RPMI7951 (cell line): ENCODE measurements at places on chromosomes 16 and 17. TPM values are rescaled to one million over a fixed set of nuclear protein-coding genes. Genes with fewer than 3 reads are reported as not detected.

GRCh38 chr17:30235386-30236296 is at the start of gene SLC6A4:
TSS of gene SLC6A4 (minus strand) at chr17:30235697. CDS start at chr17:30221958, 13,739 bp downstream.
- DNase-seq = no peak

DNA sequence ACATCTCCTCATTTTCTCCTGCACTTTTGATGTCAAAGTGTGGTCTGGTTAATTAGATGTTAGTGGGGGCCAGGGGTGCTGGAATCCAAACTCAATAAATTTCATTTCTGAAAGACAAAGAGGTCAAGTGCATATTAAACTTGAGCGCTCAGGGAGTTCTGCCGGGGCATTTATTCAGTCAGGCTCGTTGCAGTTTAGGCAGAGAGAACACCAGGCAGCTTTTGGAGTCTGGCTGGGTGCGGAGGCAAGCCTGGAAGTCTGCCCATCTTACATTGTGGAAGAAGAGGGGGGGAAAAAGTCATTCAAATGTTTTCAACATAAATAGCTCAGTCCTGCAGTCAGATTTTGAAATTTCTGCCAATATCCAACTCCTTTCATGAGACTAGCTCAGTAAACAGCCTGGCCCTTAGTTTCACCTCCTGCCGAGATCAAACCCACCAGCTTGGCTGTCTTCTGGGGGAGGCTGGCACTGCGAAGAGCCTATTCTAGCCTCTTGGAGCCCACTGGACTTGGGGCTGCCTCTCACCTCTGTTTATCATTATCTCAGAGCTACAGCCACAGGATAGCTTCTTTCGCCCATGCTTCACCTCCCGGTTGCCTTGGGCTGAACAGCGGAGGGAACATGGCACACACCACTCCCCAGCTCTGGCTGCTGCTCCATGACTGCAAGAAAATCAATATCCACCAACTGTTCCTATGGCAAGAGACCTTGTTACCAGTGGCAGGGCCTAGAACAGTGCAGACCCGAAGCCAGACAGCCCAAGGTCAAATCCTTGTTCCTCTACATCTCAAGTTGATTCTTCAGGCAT is 177.4 kb upstream of the CDH5 start:
- DNase-seq = no peak

GRCh38 chr17:82808921-82809905 is 30.6 kb downstream of the ZNF750 start:
- DNase-seq = no peak

- peak; percentile 66 for DNase-seq
Measured at GRCh38 chr17:43907998-43908721, 824 bp upstream of the MPP2 start.

- DNase-seq = no peak
Measured at GRCh38 chr17:31736855-31737625, 122.0 kb downstream of the COPRS start.

DNA sequence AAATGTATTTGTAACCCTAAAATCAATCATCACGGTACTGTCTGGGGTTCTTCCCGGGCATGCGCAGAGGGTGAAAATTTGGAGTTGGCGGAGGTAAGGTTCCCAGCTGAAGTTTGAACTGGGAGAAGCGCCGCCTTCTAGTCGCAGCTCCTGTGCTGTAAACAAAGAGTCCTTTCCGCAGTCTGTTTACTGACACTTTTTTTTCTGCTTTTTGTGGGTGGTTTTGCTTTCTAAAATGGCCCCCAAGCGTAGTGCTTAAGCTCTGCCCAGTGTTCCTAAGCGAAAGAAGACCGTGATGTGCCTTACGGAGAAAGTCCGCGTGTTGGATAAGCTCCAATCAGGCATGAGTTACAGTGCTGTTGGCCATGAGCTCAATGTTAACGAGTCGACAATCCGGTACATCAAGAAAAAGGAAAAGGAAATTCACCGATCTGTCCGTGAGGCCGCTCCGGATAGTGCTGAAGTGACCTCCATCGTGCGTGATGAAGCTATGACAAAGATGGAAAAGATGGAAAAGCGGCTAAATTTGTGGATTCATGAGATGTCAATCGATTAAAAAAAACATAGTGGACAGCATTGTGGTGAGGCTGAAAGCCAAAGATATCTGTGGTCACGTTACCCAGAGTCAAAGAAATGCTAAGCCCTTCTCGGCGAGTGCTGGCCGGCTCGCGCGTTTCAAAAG is 570 bp upstream of the CFDP1 start:
- DNase-seq = peak; percentile 90

GRCh38 chr17:65389426-65389825 is 172.0 kb downstream of the AXIN2 start:
- DNase-seq = peak; percentile 53

DNA sequence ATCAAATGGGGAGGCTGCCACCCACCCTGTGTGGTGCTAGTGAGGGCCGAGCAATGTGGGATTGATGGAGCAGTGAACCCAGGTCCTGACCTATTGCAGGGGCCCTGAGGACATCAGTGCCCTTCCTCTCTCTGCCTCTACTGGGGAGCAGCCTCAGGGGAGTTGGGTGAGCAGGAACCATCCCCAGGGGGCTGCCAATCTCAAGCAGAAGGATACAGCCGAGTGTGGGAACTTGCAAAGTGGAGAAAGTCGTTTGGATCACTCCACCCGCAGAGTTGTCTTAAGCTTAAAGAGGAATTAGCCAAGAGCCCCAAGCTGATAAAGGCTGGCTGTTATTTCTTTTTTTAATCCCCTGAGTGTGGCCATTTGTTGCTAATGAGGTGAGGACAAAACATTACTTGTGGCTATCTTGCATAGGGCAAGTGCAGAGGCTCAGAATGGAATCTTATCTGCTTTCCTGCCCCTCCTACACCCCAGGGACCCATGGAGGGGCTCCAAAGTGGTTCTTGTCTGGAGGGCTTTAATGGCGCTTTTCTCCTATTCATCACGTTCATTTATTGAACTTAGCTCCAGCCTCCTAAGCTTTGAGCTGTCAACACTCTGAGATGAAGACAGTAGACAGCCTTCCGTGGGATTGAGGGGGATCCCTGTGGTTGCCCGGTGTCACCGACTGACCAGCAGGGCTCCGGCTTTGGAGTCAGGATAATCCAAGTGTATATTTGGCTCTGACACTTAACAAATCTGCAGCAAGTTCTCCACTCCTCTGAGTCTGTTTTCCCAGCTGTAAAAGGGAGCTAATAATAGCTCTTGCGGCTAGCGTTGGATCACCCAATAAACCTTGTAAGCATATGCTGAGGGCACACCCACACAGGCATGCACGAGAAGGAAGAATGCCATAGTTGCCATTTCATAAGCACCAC is 45.1 kb downstream of the MYH11 start:
- peak; percentile 92 for DNase-seq

DNA sequence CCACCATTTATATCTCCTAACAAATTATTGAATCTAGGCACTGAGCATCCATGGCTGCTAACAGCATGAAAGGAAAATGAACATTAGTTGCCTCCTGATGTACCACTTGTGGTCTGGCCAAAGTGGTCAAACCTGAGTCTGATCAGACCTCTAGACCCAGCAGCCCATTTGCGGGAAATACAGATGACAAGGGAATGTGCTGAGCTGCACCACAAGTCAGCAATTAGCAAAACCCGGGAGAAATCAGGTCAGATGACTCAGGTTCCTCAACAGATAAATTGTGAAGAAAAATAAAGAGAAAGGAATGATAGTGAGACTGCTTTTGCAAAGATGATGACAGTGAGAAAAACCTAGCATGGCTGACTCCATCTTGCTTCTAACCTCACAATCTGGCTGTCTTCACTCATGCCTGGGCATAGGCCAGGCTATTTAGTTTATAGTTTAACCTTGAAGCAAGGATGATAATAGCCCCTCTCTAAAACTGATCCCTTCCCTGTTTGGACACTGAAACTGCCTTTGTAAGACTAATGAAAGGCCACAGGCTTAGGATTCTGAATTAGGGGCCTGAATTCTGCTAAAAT is 142.7 kb upstream of the ASIC2 start:
- DNase-seq = peak; percentile 18

- DNase-seq = no peak
Measured at GRCh38 chr17:79279320-79279719, 204.7 kb downstream of the ENGASE start.

DNA sequence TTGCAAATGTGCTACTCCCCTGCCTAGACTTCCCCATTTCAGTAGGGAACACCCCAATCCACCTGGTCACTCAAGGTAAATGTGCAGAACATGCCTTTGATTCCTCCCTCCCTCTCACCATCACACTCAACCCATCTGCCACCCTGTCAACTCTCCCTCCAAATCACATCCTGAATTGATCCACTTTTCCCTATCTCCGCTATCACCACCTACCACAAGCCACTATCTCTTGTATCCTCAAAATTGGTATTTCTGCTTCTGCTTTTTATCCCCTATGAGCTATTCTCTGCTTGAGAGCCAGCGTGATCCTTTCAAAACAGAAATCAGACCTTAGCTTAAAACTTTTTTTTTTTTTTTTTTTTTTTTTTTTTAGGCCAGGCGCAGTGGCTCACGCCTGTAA is 5.4 kb upstream of the NOL11 start:
- no peak for DNase-seq

DNA sequence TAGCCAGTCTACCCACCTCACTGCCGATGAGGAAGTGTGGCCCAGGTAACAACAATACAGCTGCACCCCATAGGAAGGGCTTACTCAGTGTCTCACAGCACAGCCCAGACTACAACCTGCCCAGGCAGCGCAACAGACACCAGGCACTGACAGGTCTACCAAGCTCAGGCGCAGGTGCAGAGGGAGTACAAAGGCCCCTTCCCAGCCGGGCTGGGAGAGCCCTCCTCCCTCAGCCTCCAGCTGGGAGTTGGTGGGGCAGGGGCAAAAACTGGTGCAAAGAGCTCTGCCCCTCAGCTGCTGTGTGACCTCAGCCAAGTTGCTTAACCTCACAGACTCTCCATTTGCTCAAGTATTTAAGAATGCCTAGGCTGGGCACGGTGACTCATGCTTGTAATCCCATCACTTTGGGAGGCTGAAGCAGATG is 112.6 kb upstream of the LHX1 start:
- DNase-seq = peak; percentile 6

DNA sequence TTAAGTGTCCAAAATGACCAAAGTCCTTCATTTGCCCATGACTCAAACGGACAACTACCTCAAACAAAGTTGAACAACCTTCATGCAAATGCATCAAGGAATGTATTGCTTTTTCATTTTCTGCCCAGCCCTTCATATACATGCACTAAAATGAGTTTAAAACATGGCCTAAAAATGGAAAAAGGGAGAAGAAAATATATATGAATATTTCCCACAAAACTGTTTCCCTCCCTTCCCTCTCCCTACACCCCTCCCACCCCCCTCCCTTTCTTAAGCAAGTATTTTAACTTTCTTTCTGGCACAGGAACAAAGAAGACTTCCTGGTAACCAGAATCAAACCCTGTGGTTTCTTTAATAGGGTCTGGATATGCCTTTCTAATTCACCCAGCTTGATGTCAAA is 5.5 kb upstream of the FBXL20 start:
- DNase-seq = no peak

DNA sequence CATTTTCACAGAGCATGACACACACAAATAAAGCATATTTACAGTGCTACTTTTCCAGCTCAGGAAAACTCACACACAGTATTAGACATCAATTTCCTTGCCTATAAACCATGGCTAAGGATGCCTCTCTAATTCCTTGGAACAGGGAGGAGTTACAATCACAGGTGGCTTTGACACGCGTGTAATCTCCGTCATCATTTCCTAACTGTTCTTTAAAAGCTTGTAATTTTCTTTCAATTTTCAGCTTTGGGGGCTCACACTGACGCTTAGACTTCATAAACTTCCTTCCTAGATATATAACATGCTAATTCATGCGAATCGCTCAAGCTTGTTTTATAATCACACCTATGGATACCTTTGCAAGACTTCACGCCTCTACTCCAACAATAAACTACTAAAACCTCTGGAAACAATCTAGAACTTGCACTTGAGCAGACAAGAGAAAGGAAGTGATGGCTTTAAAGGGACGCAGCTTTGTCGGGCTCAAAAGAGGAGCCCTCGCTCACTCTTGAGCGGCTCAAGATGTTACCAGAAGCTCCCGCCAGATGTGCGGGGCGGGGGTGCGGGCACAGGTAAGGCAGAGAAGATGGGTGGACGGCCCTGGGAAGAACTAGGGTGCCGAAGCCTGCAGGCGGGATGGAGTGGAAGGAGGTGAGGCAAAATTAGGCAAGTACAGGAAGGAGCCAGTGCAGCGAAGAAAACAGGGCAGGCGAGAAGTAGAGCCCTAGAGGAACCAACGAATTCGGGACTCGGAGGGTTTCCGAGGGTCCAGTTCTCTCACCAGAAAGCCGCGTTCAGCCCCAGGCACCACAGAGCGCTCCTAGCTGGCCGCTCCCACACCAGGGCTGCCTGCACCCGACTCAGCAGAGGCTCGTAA is 631 bp downstream of the RETREG3 start:
- DNase-seq = no peak

DNA sequence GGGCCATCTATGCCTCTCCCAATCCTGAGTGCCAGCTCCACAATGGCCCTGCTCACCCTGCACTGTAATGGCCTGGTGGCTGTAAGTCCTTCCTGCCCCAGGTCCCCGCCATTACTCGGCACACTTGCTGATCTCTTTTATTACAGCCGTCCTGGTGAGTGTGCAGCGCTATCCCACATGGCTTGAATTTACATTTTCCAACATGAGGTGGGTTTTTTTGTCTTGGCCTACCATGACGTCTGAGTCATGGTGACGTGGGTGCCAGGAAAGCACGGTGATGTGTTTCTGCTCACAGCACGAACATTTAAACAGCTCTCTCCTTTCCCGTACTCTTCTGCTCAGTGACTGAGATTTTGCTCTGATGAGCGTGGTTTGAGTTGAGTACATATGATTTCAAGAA is 55.2 kb upstream of the FOXF1 start:
- DNase-seq = peak; percentile 92

The CDH1 gene
- total RNA-seq = not detected in 2 replicates

The HIRIP3 gene
- total RNA-seq = 16.1 and 21.0 TPM in 2 replicates

The EVI2A gene
- 16.6 and 21.7 TPM in 2 replicates for total RNA-seq

The TMEM114 gene
- total RNA-seq = not detected in 2 replicates

The OVCA2 gene
- total RNA-seq = 67.5 and 69.9 TPM in 2 replicates

The CCDC182 gene
- not detected in 2 replicates for total RNA-seq

The ZKSCAN2 gene
- total RNA-seq = 2.2 and 2.5 TPM in 2 replicates

The TTYH2 gene
- total RNA-seq = 0.96 and 2.4 TPM in 2 replicates

The KRT14 gene
- total RNA-seq = not detected in 2 replicates

The NKD1 gene
- 13.6 and 14.2 TPM in 2 replicates for total RNA-seq

The HOXB6 gene
- total RNA-seq = 4.8 and 7.3 TPM in 2 replicates
